ENCODE measurements at places on chromosomes 16 and 17.
A peak's percentile ranks its signal among the peaks of the same experiment; 100 is the strongest.

DNA sequence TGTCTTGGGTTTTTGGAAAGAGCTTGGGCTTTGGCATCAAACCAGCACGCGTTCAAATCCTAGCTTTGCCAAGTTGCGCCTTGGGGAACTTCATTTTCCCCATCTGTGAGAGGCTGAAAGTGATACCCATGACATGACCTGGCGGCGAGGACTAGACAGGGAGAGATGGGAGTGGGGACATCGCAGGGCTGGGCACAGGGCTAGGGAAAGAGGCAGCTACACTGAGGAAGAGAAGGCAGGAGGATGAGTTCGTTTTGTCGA lies 202.9 kb downstream of the IRF8 start:
- DNase-seq, result no peak

- no peak for DNase-seq
Observed at GRCh38 chr16:65788434-65789140, 577.9 kb upstream of the CDH5 start.

DNA sequence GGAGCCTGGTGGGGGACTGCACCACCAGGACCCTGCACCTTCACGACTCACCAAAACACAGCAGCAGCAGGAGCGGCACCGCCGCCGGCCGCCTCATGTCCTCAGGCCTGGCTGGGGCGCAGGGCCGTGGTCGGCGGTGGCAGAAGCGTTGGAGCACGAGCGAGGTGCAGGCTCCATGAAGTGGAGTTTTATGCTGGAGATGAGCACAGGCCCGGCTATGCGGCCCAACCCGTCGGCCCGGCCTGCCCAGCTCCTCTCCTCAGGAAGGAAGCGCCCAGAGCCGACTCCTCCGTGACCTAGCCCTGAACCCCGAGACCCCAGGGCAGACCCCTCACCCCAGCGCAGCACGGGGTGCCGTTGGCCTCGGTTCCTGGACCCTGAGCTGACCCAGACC lies at the start of gene PRSS27:
Gene PRSS27 (minus strand): TSS at position 161 of the 394 bp plus-strand sequence. CDS start 64 bp downstream, at position 97.
- no peak for DNase-seq

DNA sequence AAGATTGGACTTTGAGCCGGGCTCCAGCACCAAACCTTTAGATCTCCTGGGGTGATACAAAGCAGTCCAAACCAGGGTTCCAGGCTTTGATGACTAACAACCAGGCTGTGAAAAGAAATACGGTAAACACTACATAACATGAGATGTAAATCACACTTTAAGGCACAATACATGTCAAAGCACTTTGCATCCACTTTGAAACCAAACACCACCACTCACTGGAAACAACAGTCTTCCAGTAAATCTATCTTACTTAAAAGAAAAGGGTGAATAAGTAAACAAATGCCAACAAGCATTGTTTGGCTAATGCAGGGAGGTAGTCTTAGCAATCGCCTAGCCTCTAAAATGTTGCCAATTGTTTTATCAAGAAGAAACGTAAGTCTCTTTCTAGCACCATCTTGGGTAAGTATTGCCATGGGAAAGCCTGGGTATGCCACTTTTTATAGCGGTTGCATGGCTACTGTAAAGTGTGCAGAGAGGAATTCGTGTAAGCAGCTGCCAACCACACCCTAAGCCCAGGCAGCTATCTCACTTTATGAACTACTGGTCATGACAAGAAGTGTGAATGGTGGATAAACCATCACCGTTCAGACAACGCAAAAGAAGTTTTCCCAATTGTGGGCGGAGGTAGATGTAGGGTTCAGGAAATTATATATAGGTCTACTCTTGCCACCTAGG lies 267.4 kb upstream of the PSMD7 start:
- DNase-seq, result no peak

- no peak for DNase-seq
Observed at GRCh38 chr17:6166492-6167179, 96.5 kb downstream of the WSCD1 start.

- DNase-seq, result no peak
Observed at GRCh38 chr17:82015311-82015971, 7.2 kb downstream of the CENPX start.

- no peak for DNase-seq
Observed at GRCh38 chr16:3475604-3476375, 19.5 kb downstream of the C16orf90 start.

GRCh38 chr17:28717578-28718332 lies at the start of gene RAB34:
Gene RAB34 (minus strand): TSS chr17:28717868. CDS start chr17:28717266, 602 bp downstream.
- DNase-seq, result peak; percentile 75

- no peak for DNase-seq
Observed at GRCh38 chr17:42329025-42329976, 41.0 kb downstream of the STAT5A start.

DNA sequence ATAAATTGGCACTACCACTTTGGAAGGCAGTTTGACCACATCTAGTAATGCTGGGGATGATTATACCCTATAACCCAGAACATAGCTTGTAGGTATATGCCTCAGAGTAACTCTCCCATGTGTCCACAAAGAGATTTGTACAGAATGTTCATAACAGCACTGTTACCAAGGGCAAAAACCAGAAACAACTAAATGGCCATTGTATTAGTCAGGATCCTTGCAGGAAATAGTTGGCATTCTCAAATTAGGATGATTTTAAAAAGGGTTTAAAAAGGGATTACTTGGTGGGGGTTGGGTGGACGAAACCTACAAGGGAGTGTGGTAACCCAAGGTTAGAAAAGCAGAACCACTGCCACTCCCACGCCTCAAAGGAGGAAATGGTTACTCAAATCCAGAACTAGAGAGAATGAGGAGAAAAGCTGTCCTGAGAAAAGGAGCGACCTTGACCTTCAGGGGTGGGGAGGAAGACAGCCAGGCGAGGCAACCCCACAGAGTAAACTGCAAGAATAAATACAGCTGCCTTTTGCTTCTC lies 2.1 kb downstream of the CPPED1 start:
- peak; percentile 68 for DNase-seq

DNA sequence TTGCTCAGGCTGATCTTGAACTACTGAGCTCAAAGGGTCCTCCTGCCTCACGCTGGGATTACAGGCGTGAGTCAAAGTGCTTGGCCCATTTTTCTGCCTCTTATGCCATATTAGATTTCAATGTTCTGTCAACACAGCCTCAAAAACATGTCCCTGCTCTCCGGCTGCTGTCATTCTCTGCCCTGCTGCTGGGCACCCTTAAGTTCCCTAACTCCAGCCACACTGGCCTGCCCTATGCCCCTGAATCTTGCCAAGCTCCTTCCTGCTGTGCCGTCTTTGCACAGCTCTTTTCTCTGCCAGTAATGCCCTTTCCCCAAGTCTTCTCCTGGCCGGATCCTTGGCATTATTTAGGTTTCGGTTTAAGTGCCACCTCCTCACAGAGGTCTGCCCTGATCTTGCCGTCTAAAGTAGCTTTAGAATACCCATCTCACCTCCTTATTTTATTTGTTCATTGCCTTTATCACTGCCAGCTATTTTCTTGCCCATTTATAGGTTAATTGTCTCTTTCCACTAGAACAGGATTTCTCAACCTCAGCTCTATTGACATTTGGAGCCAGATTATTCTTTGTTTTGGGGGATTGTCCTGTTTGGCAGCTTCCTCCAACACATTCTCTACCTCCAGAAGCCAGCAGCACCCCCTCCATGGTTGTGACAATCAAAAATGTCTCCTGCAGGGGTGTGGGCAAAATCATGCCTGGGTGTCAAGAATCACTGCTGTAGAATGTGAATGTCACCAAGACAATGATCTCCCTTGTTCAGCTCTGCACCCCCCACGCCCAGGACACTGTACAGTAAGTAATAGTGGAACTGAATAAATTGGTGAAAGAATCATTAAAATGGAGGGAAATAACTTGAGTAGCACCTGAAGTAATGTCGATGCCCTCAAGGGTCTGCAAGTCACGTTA lies 168.2 kb downstream of the CYLD start:
- no peak for DNase-seq

GRCh38 chr17:29614349-29615047 lies 8.2 kb downstream of the CORO6 start:
- DNase-seq, result no peak

DNA sequence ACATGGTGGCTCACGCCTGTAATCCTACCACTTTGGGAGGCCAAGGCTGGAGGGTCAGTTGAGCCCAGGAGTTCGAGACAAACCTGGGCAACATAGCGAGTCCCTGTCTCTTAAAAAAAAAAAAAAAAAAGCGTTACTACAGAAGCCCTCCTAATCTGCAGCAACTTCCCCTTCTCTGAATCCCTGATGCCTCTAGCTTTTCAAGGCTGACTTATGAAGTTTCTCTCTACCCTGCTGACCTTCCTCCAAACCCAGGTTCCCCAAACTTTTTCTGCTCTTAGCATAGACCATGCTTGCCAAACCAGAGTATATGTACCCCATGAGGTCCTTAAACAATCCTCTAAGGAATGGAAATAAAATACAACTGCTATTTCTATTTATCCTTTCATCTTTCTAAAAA lies 16.4 kb downstream of the LYRM1 start:
- no peak for DNase-seq

DNA sequence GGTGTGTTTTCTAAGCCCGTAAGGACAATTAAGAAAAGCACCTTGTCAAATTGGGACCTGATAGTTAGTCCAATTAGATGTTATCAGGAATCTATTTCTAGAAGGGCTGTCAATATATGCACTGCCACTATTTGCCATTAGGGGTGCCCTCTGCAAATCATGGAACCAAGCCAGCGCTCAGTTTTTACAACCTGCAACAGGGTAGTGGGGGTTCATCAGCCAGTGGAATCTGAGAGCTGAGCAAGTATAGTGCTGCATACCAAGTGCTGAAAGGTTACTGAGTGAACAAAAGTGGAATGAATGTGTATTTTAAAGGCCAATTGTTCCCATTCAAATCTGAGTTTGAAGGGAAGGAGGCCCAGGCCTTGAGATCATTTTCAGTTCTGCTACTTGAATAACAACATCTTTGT lies 10.4 kb downstream of the PRR11 start:
- DNase-seq, result peak; percentile 16

GRCh38 chr17:45431531-45432404 lies 902 bp downstream of the ARHGAP27 start:
- peak; percentile 84 for DNase-seq

DNA sequence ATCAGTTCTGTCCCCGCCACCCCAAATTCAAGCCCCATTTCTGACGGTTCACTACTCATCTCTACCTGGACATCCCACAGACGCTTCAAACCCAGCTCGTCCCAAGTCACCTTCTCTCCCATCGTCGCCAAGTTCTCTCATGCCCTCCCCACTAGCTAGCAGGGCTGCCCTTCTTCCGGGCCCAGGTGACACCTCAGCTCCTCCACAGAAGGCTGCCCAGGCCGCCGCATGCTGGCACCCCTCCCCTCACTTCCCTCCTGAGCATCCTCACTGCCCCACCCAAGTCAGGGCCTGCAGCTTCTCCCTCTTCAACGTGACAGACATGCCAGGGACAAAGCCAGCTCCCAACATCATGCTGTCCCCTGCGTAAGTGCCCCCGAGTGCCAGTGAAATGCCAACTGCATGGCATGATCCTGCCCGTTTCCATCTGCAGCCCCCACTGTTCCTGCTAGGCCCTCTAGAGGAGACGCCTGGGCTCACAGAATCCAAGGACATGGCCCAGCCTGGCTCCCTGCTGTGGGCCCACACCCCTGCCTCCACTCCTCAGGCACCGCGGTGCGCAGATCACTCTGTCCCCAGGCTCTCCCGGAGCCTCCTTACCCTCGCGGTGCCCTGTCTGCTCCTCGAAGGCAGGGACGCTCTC lies 5.9 kb downstream of the CYB561 start:
- no peak for DNase-seq

GRCh38 chr17:34082404-34082803 lies 172.7 kb upstream of the CCL2 start:
- no peak for DNase-seq

Measured in GM06990 (cell line).